ENCODE measurements at places on chromosomes 2 and 18.

- no peaks in the 10 kb centered on the region for H3K36me3 ChIP-seq
- H3K4me3 ChIP-seq = no peak overlapping the region
- DNase-seq = no peak
- H3K27me3 ChIP-seq = no peaks in the 10 kb centered on the region
- H3K27ac ChIP-seq = no peak overlapping the region
- H3K4me1 ChIP-seq = no peaks in the 10 kb centered on the region
These were observed 27.0 kb upstream of the THUMPD2 start for GRCh38 chr2:39805936-39806608.

DNA sequence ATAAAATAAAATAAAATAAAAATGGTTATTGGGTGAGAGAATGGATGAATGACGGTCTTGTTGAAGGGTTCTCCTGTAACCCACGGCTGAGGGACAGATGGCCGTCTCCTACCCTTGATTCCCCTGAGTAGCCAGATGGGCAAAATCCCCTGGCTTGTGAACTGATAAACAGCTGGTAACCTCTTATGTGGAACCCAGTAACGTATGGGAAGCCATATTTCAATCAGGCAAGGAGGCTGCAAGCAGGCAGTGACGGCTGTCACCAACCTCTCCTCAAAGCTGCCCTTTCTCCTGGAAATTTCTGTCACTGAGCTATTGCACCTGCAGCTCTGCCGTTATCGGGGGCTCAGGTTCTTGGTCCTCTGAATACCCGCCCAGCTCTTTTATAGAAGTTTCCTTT lies 165.3 kb upstream of the SMAD2 start:
- H3K4me3 ChIP-seq = no peak overlapping the region
- no peaks in the 10 kb centered on the region for H3K27me3 ChIP-seq
- no peak overlapping the region for H3K27ac ChIP-seq
- no peaks in the 10 kb centered on the region for H3K36me3 ChIP-seq

- H3K27me3 ChIP-seq = no peaks in the 10 kb centered on the region
- no peaks in the 10 kb centered on the region for H3K4me1 ChIP-seq
- H3K27ac ChIP-seq = no peak overlapping the region
These were observed 94.6 kb downstream of the UGGT1 start for GRCh38 chr2:128185576-128185975.

DNA sequence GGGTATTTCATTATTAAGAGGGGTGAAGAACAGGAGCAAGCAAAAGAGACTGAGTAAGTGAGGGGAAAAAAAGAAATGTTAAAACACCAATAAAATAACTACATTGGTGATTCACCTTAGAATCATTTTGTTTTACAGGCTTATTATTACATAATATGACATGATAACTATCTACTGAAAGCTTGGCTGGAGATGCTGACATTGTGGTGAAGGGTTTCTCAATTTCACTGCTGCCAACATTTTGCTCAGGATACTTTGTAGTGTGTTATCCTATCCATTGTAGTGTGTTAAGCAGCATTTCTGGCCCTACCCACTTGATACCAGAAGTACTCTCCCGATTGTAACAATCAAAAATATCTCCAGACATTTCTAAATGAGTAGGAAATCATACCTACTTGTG lies 1564.6 kb upstream of the NXPH2 start:
- no peaks in the 10 kb centered on the region for H3K36me3 ChIP-seq
- H3K27me3 ChIP-seq = no peaks in the 10 kb centered on the region
- no peak overlapping the region for H3K27ac ChIP-seq
- DNase-seq = no peak

GRCh38 chr2:165462443-165462842 lies 7.1 kb upstream of the CSRNP3 start:
- no peak overlapping the region for H3K27ac ChIP-seq
- H3K36me3 ChIP-seq = no peaks in the 10 kb centered on the region
- H3K4me3 ChIP-seq = no peak overlapping the region
- H3K4me1 ChIP-seq = no peaks in the 10 kb centered on the region
- no peak for DNase-seq

GRCh38 chr2:231376857-231377256 lies 18.7 kb upstream of the B3GNT7 start:
- H3K27me3 ChIP-seq = no peaks in the 10 kb centered on the region
- no peaks in the 10 kb centered on the region for H3K36me3 ChIP-seq
- H3K4me1 ChIP-seq = no peaks in the 10 kb centered on the region
- no peak overlapping the region for H3K4me3 ChIP-seq
- DNase-seq = no peak

GRCh38 chr18:5662586-5663090 lies 118.8 kb upstream of the EPB41L3 start:
- no peak overlapping the region for H3K27ac ChIP-seq
- H3K4me3 ChIP-seq = no peak overlapping the region
- no peaks in the 10 kb centered on the region for H3K36me3 ChIP-seq
- no peaks in the 10 kb centered on the region for H3K4me1 ChIP-seq
- no peaks in the 10 kb centered on the region for H3K27me3 ChIP-seq

DNA sequence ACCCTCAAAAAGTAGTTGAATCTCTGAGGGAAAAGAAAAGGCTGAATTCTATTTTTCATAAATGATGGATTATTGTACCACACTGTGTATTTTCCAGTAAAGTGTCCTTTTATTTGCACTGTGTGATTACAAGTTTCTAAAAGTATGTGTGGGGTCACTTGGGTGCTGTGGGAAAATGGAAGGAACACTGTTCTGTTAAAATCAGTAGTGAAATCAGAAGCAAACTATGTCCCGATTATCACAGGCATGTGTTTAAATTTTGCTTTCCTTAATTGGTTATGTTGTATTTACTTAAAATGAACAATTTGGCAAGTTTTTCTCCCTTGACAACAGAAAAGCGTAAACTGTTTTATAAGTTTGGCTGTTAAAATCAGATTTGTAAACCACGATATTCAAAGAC lies 353.1 kb downstream of the ARHGAP15 start:
- no peaks in the 10 kb centered on the region for H3K4me1 ChIP-seq
- H3K4me3 ChIP-seq = no peak overlapping the region
- no peaks in the 10 kb centered on the region for H3K27me3 ChIP-seq
- DNase-seq = no peak

DNA sequence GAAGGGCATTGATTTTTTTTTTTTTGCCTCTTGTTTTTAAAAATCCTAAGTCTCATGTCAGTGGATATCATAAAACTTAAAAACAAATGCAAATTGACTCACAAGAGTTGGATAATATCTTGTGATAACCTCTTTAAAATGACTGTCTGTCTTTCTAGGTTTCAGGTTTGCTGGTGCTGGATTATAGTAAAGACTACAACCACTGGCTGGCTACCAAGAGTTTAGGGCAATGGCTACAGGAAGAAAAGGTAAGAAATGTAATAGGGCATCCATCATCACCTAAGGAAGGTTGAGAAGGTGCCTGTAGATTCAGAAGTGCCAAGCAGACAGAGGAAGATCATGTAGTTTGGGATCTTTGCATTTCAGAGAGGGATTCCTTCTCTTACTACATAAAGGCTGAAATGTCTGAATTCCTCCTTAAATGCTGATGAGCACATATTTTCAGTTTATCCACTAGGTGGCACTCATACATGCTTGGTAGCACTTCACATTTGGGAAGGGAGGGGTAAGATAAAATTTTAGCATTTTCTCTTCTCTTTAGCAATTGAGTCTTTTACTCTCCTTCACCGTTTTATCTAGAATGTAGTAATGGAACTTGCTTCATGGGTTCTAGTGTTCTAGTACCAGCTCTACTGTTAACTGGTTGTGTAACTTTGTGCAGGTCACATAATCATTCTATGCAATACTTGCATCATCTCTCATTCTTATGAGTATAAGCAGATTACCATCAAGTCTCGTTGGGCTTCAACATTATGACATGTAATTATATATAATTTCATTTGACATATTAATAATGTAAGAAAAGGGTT lies 21.1 kb downstream of the CPS1 start:
- no peak for DNase-seq
- no peak overlapping the region for H3K27ac ChIP-seq
- no peak overlapping the region for H3K4me3 ChIP-seq
- H3K27me3 ChIP-seq = no peaks in the 10 kb centered on the region

DNA sequence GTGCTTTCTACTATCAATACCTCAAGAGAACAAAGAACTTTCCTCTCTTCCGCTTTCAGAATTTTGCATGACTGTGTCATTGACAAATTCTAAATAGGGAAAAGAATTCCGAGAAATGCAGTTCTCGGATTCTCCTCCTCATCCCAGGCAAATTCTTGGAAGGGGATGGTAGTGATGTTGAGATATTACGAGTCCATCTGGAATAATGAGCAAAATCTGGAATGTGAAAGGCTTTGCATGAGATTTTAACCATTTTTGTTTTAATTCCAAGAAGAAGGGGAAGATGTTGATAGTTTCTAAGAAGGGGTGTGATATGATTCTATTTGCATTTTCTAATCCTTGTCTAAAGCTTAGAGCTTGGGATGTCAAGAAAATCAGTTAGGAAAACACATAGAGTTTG lies 127.1 kb upstream of the DOCK10 start:
- H3K36me3 ChIP-seq = no peaks in the 10 kb centered on the region
- DNase-seq = no peak
- H3K27me3 ChIP-seq = no peaks in the 10 kb centered on the region
- no peak overlapping the region for H3K27ac ChIP-seq

- H3K27ac ChIP-seq = no peak overlapping the region
- H3K36me3 ChIP-seq = no peaks in the 10 kb centered on the region
- no peaks in the 10 kb centered on the region for H3K4me1 ChIP-seq
- no peak overlapping the region for H3K4me3 ChIP-seq
These were observed 95.4 kb downstream of the GLI2 start for GRCh38 chr2:120831086-120831485.

DNA sequence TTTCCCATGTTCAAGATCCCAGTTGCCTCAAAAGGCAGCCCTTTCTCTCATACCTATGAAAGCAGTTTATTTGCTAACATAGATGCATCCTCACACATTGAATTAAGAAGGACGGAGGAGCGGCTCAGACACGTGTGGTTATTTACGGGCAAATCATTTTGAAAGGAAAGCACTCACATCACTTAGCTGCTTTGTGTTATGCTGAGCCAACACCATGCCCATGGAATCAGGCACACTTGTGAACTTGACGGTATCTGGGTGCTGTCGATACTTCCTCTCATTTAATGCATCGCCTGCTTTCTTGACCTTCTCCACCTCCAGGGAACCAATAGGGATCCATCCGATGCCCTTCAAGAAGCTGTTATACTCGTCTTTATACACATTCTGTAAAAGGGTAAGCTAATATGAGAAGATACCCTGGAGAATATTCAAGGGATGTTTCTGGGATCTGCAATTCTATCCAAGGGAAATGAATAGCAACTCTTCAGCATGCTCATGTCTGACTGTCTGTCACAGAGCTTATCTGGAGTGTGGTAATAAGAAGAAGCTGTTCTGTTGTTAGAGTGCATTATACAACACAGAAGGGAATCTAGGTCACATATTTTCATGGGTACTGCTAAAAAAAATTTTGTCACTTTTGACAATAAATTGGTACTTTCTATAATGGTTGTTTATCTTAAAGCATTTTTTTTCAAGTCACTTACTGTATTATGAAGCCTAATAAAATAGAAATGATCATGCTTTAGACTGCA lies 63.3 kb downstream of the NEB start:
- no peak overlapping the region for H3K27ac ChIP-seq
- H3K4me3 ChIP-seq = no peak overlapping the region
- no peaks in the 10 kb centered on the region for H3K4me1 ChIP-seq
- H3K36me3 ChIP-seq = no peaks in the 10 kb centered on the region
- H3K27me3 ChIP-seq = no peaks in the 10 kb centered on the region

- no peaks in the 10 kb centered on the region for H3K27me3 ChIP-seq
- H3K4me3 ChIP-seq = no peak overlapping the region
- H3K36me3 ChIP-seq = peaks cover 44% of the 10 kb centered on the region
These were observed 240.8 kb downstream of the FAM210A start for GRCh38 chr18:13485604-13486003.

GRCh38 chr2:100518801-100519200 lies 44.0 kb upstream of the PDCL3 start:
- H3K4me3 ChIP-seq = no peak overlapping the region
- no peaks in the 10 kb centered on the region for H3K4me1 ChIP-seq
- no peak overlapping the region for H3K27ac ChIP-seq
- no peak for DNase-seq
- H3K27me3 ChIP-seq = no peaks in the 10 kb centered on the region

GRCh38 chr2:158179660-158180059 lies 78.0 kb downstream of the UPP2 start:
- H3K4me3 ChIP-seq = no peak overlapping the region
- peaks cover 4% of the 10 kb centered on the region for H3K27me3 ChIP-seq
- no peaks in the 10 kb centered on the region for H3K36me3 ChIP-seq
- no peaks in the 10 kb centered on the region for H3K4me1 ChIP-seq
- H3K27ac ChIP-seq = no peak overlapping the region

DNA sequence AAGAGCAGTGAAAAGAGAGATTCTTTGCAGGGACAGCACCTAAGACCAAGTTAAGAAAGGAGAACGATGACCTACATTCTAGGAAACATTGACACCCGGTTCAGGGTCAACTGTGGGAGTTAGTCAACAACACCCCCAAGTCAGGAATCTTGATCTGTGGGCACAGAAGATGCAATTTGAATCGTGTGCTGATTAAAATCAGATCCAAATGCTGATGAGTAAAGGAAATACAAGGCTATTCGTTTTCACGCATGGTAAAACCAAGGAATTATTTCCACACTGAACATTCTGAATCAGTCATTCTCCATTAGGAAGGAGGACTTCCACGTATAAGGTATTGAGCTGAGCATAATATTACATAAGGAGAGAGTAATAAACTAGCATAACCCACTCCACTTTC lies 124.2 kb downstream of the COPS8 start:
- no peak for DNase-seq
- no peaks in the 10 kb centered on the region for H3K4me1 ChIP-seq
- no peaks in the 10 kb centered on the region for H3K36me3 ChIP-seq
- H3K4me3 ChIP-seq = no peak overlapping the region
- no peak overlapping the region for H3K27ac ChIP-seq

DNA sequence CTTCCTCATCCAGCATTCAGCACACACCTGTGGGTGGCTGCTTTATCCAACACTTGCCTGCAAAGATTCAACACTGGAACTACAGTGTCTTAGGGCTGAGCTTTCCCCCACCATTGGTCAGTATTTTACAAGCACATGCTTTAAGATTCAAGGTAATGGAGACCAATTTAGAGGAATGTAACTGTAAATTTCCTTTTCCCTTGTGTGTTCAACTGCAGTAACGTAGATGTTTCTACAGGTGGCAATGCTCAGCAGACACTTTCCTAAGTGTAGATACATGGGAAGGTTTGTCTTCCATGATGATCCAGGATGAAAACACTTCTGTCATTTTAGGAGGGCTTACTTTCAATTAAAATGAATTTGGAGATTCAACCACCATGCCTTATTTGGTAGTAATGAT lies 143.6 kb upstream of the PXDN start:
- DNase-seq = no peak
- H3K27ac ChIP-seq = no peak overlapping the region
- H3K27me3 ChIP-seq = no peaks in the 10 kb centered on the region
- no peak overlapping the region for H3K4me3 ChIP-seq
- no peaks in the 10 kb centered on the region for H3K36me3 ChIP-seq

DNA sequence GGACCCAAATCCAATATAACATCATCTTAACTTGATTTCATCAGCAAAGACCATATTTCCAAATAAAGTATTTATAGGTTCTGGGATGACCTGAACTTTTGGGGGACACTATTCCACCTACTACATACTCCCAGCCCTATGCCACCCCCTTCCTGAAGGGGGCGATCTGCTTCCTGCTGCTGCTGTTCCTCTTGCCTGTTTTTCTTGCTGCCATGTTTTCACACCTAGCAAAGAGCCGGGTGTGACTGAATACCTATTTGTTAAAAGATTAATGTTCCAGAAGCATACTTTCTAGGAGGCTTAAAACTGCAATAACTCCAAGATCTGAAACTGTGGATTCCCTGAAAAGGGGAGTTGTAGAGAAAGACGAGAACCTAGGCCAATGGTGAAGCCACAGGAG lies 89.7 kb downstream of the ICOS start:
- H3K36me3 ChIP-seq = no peaks in the 10 kb centered on the region
- DNase-seq = no peak
- H3K27me3 ChIP-seq = no peaks in the 10 kb centered on the region
- no peaks in the 10 kb centered on the region for H3K4me1 ChIP-seq
- no peak overlapping the region for H3K4me3 ChIP-seq
